ACHN (cell line): ENCODE measurements at places on chromosomes 11 and 22.
A peak's percentile ranks its signal among the peaks of the same experiment; 100 is the strongest.

DNA sequence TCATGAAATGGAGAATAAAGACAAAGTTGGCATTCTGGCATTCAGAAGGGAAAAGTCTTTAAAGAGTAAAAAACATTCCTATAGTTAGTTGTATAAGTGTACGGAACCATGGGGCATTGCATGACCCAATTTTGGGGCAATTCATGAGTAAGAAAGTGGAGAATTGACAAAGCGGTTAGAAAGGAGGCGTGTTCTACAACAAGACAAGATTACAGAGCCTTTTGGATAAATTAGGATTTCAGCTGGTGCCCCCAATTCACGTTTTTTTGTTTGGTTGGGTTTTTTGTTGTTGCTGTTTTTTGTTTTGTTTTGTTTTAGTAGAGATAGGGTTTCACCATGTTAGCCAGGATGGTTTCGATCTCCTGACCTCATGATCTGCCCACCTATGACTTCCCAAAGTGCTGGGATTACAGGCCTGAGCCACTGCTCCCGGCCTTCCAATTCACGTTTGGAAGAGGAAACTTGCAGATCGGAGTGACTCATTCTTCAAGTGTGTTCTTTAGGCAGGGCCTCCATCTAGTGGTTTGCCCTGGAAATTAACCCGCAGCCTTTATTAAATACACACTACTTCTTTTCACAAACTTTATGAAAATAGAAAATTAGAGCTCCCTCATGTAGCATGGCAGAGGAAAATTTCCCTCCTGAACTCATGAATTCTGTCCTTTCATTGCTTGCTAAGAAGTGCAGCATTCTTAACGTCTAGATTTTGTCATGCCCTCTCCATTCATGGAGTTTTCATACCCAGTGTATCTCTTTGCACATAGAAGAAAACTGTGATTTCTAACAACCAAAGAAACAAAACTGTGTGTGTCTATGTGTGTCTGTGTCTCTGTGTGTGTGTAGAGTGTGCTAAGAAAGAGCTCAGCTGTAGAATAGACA, 118.1 kb downstream of the BBOX1 start:
- DNase-seq: peak; percentile 66

GRCh38 chr22:19174106-19175025, 4.2 kb downstream of the SLC25A1 start:
- peak; percentile 57 for DNase-seq

GRCh38 chr11:6012035-6012668, 5.4 kb upstream of the OR56A4 start:
- no peak for DNase-seq

DNA sequence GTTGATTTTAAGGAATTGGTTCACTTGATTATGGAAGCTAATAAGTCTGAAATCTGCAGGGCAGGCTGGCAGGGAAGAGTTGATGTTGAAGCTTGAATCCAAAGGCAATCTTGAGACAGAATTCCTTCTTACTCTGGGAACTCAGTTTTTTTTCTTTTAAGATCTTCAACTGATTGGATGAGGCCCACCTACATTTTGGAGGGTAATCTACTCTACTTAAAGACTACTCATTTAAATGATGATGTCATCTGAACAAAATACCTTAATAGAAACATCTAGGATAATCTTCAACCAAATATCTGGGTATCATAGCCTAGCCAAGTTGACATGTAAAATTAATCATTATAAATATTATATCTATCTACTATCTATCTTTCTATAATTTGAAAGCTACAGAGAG, 163.2 kb downstream of the PGR start:
- DNase-seq: no peak

DNA sequence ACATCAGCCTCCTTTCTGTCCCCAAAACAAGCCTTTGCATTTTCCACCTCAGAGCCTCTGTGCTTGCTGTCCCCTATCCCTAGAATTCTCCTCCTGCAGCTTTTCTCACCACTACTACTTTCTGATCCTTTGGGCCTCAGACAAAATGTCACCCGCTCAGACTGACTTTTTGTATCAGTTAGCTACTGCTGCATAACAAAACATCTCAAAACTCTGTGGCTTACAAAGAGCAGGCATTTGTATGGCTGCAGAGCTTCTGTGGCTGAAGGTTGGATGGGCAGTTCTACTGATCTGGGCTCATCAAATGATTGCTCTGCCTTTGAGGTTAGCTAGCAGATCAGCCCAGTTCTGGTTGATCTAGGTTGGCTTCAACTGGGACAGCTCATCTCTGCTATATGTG, 248.7 kb downstream of the MN1 start:
- no peak for DNase-seq

DNA sequence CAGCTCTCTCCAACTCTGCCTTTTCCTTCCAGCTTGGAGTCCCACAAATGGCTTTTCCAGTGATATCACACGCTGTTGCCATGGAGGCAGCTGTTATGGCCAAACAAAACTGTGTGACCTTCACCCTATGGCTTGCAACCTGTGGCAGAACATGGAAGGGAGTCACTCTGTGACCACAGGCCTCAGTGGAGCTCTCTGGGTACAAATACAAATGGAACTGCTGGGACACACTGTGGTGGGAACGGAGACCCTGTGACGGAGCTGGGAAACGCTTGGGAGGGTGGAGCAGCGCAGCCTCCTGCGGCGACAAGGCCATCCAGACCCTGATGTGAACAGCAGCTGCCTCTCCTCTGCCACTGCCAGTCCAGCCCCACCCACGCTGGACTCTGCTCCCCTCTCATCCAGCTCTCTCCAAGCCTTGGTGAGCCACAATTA, 162.5 kb downstream of the ETS1 start:
- no peak for DNase-seq

DNA sequence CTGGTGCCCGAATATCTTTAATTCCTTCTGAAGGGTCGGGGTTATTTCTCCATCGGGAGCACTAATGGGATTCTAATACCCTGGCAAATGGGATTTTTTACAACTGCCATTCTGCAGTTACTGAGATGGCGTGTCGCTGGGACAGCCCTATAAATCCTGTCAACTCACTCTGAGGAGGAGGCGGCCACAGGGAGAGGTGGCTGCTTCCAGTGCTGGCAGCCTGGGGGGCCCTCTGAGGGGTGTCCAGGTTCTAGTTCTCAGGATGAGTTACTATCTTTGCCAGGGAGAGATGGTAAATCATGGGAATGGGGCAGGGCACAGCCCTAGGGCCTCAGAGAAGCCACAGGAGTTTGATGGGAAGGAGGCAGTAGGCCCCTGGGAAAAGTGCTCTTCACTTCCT, 135.9 kb downstream of the NTM start:
- no peak for DNase-seq
